Stimulated activated CD4-positive, alpha-beta T cell treated with anti-CD3 and anti-CD28 coated beads, Interleukin-1b, Interleukin-23, amount 100 ng/mL, for 4 hours (primary cell): ENCODE measurements at places on chromosomes 3 and 15.

DNA sequence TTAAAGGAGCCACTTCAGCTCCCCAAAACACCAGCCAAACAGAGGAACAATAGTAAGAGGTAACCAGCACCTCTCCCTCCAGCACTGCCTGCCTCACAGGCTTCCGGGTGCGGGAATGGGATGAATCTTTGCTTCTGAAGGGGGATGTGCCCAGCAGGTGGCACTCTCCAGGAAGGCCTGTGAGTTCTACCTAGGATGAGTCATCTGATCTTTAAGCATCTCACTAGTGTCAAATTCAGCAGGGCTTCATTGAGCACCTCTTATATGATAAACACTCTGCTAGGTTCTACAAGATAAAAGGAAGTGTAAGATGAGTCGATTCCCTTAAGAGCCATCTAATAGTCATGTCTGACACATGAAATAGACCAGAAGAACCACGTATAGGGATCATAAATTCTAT, 237.4 kb upstream of the UMPS start:
- no peak for DNase-seq

DNA sequence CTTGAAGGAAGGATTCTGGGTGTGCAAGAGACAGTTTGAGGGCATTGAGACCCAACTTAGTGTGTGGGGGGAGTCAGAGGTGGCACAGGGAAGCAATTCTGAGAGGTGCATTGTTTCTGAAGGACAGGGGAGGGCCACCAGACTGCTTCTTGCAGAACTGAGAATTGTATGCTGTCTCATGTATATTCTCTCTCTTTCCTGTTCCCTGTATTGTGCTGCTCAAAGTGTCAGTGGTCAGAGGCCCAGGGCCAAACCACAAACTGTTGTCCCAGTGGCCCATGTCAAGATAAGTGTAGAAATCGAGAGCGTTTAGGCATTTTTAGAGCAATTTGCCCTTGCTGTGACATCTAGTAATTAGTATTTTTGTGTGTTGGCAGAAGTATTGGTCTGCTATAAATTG, 567.1 kb downstream of the EDEM1 start:
- DNase-seq = no peak

DNA sequence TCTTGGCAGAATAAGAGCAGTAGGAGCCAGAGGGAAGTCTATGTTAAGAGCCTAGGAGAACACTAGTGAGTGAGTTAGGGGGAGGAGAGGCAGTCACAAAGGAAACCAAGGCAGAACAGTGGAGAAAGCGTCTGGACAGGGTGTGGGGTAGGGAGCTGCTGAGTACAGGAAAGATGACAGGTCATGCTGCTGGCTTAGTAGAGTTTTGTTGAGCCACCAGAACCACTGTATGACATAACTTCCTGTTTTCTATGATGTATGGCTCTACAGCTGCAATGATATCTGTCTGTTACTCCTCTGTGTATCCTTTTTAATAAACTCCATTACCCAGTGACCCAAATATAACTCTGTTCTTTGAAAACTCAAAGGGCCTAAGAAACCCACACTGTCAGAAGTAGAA, 10.6 kb upstream of the STT3B start:
- DNase-seq = no peak

GRCh38 chr15:95559875-95560394, 770.6 kb upstream of the NR2F2 start:
- DNase-seq = no peak

- no peak for DNase-seq
Measured at GRCh38 chr3:148332509-148332908, 365.2 kb upstream of the AGTR1 start.

GRCh38 chr3:172070269-172070668, 30.9 kb downstream of the FNDC3B start:
- DNase-seq = no peak

GRCh38 chr3:185030951-185031350, 121.9 kb downstream of the C3orf70 start:
- DNase-seq = no peak

DNA sequence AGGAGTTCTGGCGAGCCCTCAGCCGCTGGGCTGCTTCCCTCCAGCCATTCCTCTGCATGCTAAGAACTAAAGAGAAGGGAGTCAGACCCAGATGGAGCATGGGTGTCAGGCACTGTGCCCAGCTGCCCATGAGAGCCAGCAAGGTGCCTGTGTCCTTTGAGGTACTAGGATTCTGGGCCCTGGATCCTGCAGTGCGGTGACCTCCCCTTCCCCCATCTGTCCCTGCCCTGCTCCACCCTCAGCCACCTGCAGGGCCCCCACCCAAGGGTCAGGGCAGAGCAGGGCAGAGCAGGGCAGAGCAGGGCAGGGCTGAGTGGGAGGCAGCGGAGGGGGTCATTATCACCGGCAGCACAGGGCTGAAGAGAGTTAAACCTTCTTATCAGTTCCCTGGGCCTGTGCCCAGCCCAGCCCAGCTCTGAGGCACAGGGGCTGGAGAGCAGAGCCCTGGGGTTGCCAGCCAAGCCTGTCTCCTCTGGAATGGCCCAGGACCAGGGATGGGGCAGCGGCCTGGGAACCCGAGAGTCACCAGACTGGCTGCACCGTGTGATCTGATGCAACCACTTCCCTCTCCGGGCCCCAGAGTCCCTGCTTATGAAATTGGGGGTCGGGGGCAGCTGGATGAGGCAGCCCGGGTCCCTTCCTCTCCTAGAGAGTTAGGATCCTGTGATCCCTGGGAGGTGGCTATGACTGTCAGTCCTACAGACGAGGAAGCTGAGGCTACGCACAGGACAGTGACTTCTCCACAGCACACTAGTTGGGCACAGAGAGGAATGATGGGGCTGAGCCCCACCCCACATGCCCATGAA, 17.3 kb downstream of the ZDHHC19 start:
- DNase-seq = no peak

GRCh38 chr3:18012436-18012835, 270.0 kb upstream of the TBC1D5 start:
- no peak for DNase-seq
